ENCODE measurements at places on chromosomes 5 and 9.

DNA sequence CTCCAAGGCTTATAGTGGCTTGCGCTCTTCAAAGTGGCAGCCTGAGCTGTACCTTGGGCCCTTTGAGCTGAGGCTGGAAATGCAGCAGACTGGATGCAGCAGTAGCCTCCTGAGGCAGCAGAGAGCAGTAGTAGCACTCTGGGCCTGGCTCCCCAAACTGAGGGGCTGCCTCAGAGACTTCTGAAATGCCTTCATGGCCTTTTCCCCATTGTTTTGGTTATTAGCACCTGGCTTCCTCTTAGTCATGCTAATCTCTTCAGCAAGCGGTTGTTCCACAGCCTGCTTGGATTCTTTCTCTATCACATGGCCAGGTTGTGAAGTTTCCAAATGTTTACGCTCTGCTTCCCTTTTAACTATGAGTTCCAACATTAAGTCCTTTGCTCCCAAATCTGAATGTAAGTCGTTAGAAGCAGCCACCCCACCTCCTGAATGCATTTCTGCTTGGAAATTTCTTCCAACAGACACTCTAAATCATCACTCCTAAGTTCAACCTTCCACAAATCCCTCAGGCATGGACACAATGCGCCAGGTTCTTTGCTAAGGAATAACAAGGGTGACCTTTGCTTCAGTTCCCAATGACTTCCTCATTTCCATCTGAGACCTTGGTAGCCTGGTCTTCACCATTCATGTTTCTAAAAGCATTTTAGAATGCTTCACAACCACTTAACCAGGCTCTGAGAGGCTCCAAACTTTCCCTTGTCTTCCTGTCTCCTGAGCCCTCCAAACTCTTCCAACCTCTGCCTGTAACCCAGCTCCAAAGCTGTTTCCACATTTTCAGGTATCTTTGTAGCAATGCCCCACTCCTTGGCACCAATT, 145.8 kb downstream of the ZDHHC21 start:
- DNase-seq: no peak

- DNase-seq: no peak
Observed at GRCh38 chr5:126848253-126848652, 71.3 kb downstream of the LMNB1 start.

DNA sequence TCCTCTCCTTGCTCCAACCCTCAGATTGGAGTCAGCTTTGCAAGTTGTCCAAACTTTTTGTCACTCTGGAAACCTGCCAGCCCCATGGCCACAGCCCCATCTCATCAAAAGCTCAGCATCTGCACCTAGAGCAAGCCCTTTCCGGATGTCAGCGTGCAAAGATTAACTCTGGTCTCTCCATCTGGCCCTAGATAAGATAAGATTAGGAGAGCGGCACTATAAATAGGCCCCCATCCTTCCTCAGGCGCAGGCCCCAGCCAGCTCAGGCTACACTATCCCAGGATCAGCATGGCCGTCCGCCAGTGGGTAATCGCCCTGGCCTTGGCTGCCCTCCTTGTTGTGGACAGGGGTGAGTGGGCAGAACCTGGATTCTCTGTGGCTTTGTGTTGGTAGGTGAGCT, at the start of gene SPINK4:
SPINK4 (plus strand) TSS at position 247 of the 400 bp plus-strand sequence; CDS start at position 289, 42 bp downstream.
- DNase-seq: no peak

- DNase-seq: no peak
Observed at GRCh38 chr9:109269081-109269480, 51.8 kb downstream of the EPB41L4B start.

DNA sequence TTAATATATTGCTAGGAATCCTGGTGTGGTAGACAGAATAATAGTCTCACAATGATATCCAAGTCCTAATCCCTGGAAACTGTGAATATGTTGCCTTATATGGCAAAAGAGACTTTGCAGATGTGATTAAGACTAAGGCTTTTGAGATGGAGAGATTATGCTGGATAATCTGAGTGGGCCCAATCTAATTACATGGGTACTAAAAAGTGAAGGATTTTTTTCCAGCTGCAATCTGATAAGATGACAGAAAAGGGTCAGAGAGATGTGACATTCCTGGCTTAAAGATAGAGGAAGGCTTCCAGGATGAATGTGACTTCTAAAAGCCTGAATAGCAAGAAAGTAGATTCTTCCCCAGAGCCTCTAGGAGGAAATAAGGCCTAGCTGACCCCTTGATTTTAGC, 80.7 kb upstream of the MPDZ start:
- DNase-seq: no peak

DNA sequence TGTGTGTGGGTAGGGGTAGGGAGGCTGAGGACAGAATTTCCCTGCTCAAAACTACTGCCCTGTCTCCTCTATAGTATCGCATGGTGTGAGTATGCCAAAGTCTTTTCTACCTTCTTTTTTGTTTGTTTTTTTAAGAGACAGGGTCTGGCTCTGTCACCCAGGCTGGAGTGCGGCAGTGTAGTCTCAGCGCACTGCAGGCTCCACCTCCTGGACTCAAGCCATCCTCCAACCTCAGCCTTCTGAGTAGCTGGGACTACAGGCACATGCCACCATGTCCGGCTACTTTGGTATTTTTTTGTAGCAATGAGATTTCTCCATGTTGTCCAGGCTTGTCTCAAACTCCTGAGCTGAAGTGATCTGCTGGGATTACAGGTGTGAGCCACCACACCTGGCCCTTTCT, 2.5 kb downstream of the SRP19 start:
- DNase-seq: no peak

GRCh38 chr5:62082370-62082801, 223.6 kb upstream of the KIF2A start:
- DNase-seq: no peak

DNA sequence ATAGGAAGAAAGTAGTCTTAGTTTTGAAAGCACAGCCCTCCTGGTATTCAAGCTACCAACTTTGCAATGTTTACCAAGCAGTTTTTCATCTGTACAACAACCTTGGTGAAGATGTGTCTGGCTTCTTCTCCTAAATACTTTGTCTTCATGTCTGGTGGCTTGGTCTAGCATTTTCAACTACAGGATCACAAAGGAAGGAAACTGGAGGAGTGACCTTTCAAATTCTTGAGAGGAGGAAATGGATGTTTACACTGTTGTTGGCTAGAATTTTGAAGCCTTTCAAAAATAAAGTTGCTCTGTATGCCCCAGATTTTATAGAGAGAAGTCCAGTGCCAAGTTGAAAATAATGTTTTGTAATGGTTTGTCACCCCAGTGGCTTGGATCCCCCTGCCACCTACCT, 16.3 kb downstream of the PAM start:
- DNase-seq: no peak

- DNase-seq: no peak
Observed at GRCh38 chr5:171745602-171746001, 40.0 kb upstream of the SMIM23 start.

Measured in C1 segment of cervical spinal cord (tissue), 14 donors.